ENCODE measurements at places on chromosomes 2 and 18. TPM values are rescaled to one million over a fixed set of nuclear protein-coding genes. Genes with fewer than 3 reads are reported as not detected.

Gene PSMA8
- total RNA-seq, result not detected

Gene UCN
- total RNA-seq, result 0.30 TPM

Gene EPHA4
- 7.1 TPM for total RNA-seq

Gene MYL1
- total RNA-seq, result not detected
